HCT116 (cell line): ENCODE measurements at places on chromosomes 12 and 14. TPM values are rescaled to one million over a fixed set of nuclear protein-coding genes. Genes with fewer than 3 reads are reported as not detected.
A peak's percentile ranks its signal among the peaks of the same experiment; 100 is the strongest.

GRCh38 chr14:67763158-67763822 is 53.1 kb downstream of the ZFYVE26 start:
- no peaks in the 10 kb centered on the region for H3K4me1 ChIP-seq
- no peak for DNase-seq
- no peak overlapping the region for H3K4me3 ChIP-seq
- H3K27me3 ChIP-seq, result no peaks in the 10 kb centered on the region

DNA sequence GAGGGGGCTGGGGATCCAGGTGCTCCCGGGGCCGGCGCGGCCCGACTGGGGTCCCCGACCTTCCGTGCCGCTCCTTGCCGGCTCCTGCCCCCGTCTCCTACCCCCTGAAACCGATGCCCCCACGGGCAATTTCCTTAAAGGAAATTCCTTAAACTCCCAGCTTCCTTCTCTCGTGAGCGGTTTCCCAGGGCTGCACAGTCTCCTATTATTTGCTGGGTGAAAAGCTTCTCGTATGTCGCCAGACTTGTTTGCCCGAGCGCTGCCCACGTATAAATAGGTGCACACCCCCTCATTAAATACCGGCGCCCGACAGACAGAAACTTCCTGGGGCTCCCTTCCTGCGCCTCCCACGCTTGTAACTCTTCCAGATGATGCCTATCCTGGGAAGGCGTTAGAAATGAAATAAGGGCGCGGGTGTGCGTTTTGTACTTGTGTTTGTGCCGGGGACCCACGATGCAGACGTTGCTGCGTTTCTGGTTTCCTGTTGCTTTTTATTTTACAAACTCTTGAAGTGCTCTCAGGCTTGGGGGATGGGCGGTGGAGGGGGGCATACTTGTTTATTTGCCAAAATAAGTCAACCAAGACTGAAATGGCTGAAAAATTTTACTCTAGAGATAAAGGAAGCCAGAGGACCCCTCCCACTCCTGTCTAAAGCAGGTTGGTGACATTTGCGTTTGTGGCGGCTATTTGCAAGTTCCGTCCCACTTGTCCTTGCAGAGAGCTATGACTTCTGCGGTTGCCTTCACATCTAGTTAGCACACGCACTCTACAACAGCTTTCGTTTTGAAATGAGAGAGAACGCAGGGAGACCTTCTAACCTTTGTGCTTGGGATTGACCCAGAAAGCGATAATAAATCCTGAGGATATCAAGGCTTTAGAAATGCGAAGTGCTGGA is 1.0 kb downstream of the HIP1R start:
- peaks cover 5% of the 10 kb centered on the region; the same call in 1 of the 2 replicates for H3K36me3 ChIP-seq
- H3K4me3 ChIP-seq, result peak overlapping the region; percentile 71
- peak overlapping the region; percentile 58 for H3K27ac ChIP-seq
- peaks cover 30% of the 10 kb centered on the region for H3K4me1 ChIP-seq
- no peaks in the 10 kb centered on the region for H3K27me3 ChIP-seq

DNA sequence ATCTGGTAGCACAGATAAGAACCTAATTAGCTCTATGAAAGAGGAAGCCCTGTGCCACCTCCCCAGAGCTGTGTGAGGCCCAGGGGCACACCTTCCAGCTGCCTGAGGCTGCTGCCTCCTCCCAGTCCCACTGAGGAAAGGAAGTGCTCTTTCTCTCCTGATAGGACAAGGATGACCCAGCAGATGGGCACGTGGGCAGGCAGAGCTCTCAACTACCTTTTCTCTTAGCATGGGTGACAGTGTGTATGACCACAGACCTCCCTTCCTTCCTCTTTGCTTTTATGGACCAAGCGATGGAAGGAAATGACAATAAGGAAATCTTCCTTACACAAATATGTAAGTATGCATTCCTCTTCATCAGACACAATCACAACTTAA is 127.6 kb upstream of the AMIGO2 start:
- no peak for DNase-seq
- no peaks in the 10 kb centered on the region for H3K4me1 ChIP-seq
- no peak overlapping the region for H3K27ac ChIP-seq
- H3K27me3 ChIP-seq, result no peaks in the 10 kb centered on the region
- no peaks in the 10 kb centered on the region for H3K36me3 ChIP-seq
- H3K4me3 ChIP-seq, result no peak overlapping the region

DNA sequence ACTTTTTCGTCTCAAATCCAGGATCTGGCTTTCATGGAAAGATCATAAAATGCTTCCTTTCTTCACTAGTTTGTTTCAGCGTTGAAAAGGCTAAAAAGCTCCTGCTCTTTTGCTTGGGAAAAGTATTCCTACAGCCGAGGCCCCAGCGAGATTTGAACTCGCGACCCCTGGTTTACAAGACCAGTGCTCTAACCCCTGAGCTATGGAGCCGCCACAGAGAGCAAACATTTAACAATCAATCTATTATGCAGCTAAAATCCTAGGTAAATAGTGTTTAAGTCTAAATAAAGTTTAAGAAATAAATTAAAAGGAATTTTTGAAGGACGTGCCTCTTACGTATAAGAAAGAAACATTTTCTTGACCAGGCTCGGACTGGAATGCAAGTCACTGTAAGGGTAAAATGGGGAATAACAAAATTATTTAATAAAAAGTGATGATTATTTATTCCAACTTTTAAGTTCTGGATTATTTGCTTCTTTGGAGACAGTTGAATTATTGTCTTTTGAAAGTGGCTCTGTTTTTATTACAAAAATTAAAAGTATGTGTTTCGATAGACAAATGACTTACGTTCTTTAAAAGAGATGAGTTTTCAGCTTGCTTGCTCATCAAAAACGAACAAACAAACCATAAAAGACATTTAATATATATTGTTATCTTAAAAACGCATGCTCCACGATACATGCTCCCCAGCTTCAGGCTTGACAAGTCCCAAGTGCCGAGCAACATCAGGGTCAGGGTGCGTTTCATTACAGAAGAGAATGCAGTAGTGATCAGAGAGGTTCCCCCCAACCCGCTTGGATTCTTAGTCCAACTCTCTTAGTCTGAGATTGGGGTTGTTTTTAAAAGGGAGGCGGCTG is 10.2 kb downstream of the OR6S1 start:
- H3K27me3 ChIP-seq, result no peaks in the 10 kb centered on the region; the same call in 1 of the 2 replicates
- no peaks in the 10 kb centered on the region; the same call in 1 of the 2 replicates for H3K4me1 ChIP-seq
- no peak overlapping the region; the same call in 1 of the 2 replicates for H3K27ac ChIP-seq
- H3K36me3 ChIP-seq, result no peaks in the 10 kb centered on the region
- peak overlapping the region; percentile 53 for H3K4me3 ChIP-seq

DNA sequence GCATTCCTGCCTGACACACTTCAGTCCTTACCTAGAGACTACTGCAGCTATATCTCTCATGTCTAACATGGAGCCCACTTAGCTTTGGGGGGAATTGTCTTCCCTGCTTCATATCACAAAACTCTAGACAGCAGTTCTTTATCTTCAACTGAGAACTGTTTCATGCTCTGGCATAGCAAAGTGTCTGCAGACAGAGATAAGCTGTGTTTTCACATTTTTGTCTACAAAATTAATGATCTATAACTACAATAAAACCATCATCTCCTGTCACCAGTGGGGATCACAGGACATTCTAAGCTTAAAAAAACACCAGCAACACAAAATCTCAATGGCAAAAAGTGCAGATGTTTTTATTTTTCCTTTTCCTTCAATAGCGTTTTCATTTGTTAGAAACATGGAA is 137.1 kb upstream of the VRK1 start:
- H3K27me3 ChIP-seq, result peaks cover 45% of the 10 kb centered on the region
- H3K4me3 ChIP-seq, result no peak overlapping the region
- no peaks in the 10 kb centered on the region for H3K4me1 ChIP-seq

DNA sequence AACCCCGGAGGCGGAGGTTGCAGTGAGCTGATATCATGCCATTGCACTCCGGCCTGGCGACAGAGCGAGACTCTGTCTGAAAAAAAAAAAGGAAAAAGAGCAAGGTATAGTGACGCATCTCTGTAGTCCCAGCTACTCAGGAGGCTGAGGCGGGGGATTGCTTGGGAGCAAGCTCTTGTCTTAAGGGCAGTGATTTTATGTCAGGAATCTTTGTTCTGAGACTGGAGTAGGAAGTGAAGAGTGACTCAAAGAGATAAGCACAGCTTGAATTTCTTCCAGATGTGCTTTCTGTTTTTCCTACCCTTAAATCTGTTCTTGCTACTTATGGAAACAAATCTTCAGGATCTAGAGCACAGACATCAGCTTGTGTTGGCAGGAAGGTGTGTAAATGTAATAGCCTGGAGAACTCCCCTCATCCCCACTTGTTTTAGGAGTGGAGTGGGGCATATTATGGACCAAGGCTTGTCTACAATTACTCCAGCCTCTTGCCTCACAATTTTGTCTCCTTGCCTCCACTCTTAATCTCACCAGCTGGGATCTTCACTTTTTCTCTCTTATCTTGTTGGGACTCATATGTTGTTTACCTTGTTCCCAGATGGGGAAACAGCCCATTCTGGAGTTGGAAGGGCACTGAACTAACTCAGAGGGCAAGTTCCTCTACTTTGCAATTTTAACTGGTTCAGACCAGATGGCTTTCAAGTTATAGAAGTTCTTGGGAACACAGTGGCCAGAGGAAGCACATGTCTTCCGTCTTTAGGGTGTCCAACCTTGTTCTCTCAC is 7.5 kb downstream of the TMED2 start:
- H3K4me3 ChIP-seq, result no peak overlapping the region
- peaks cover 64% of the 10 kb centered on the region for H3K36me3 ChIP-seq
- no peak for DNase-seq
- no peaks in the 10 kb centered on the region for H3K27me3 ChIP-seq

GRCh38 chr14:90159146-90159545 is 97.2 kb upstream of the PSMC1 start:
- no peaks in the 10 kb centered on the region for H3K4me1 ChIP-seq
- no peak overlapping the region for H3K4me3 ChIP-seq
- H3K27ac ChIP-seq, result no peak overlapping the region
- no peaks in the 10 kb centered on the region for H3K36me3 ChIP-seq

- no peak overlapping the region for H3K4me3 ChIP-seq
- no peak for DNase-seq
- H3K36me3 ChIP-seq, result no peaks in the 10 kb centered on the region
- H3K27me3 ChIP-seq, result no peaks in the 10 kb centered on the region
- no peaks in the 10 kb centered on the region for H3K4me1 ChIP-seq
- H3K27ac ChIP-seq, result no peak overlapping the region
Observed at GRCh38 chr12:47312808-47313426, 233.2 kb upstream of the AMIGO2 start.

DNA sequence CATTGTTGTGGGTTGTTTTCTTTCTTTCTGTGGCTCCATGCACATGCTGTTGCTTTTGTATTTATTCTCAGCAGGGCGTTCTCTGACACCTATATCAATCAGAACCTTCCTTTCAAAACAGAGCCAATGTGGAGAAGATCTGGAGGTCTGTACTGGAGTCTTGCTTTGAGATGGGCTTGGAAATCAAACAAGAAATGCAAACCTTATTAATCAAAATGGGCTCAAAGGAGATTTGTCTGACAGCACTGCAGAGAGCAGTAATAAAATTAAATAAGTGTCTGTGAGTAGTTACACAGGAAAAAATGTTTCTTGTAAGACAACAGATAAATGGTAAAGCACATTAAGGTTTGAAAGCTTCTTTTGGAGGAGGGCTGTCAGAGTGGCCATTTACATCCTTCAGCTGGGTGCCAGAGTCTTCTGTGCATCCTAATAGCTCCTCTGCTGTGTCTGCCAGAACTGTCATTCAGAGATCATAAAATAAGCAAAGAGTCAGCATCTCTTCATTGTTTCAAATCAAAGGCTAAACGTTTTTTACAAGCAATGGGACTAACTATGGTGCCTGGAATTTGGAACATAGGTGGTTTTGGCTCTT is 414.3 kb downstream of the NAV3 start:
- DNase-seq, result no peak
- no peaks in the 10 kb centered on the region for H3K36me3 ChIP-seq
- no peak overlapping the region for H3K4me3 ChIP-seq
- H3K27ac ChIP-seq, result no peak overlapping the region
- H3K4me1 ChIP-seq, result no peaks in the 10 kb centered on the region

- H3K4me1 ChIP-seq, result peaks cover 12% of the 10 kb centered on the region
- H3K27me3 ChIP-seq, result no peaks in the 10 kb centered on the region
- no peaks in the 10 kb centered on the region for H3K36me3 ChIP-seq
- H3K4me3 ChIP-seq, result no peak overlapping the region
Observed at GRCh38 chr12:95808146-95808545, 17.6 kb upstream of the NTN4 start.

CD27 gene
- 0.25 TPM for total RNA-seq

A2ML1 gene
- total RNA-seq, result not detected

LMO3 gene
- total RNA-seq, result 0.34 TPM

FZD10 gene
- total RNA-seq, result not detected

RNF212B gene
- not detected for total RNA-seq

FRS2 gene
- total RNA-seq, result 14.7 TPM
